ENCODE measurements at places on chromosomes 16 and 17.
A peak's percentile ranks its signal among the peaks of the same experiment; 100 is the strongest.

DNA sequence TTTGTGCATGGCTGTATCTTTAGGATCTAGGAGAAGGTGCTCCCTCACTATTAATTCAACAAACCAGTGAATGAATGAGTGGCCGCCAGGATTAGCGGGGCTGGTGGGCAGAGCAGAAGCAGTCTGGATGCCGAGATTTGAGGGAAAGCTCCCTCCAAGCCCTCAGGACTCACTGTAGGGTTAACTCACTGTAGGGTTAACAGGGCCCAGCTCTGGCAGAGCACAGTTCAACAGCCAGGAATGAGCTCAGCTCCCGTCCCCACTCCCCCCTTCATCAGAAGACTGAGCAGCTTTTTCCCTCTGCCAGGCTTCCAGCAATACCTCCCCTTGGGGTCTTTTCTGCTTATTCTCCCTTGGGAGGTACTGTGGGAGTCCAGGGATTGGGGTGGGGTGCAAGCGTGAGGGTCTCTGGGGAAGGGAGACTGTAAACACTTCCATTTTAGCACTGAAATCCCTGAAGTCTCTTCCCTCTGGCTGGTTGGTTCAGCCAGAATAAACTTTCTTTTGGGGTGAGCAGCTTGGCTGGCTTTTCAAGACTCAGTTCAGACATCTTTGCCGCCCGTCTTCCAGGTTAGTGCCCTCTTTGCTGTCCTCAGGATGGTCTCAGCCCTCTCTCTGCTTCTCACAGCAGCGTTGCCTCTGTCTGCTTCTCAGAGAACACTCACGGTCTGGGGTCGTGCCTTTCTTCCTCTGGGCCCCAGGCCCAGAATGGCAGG lies 53.7 kb upstream of the WSB1 start:
- no peak for DNase-seq

DNA sequence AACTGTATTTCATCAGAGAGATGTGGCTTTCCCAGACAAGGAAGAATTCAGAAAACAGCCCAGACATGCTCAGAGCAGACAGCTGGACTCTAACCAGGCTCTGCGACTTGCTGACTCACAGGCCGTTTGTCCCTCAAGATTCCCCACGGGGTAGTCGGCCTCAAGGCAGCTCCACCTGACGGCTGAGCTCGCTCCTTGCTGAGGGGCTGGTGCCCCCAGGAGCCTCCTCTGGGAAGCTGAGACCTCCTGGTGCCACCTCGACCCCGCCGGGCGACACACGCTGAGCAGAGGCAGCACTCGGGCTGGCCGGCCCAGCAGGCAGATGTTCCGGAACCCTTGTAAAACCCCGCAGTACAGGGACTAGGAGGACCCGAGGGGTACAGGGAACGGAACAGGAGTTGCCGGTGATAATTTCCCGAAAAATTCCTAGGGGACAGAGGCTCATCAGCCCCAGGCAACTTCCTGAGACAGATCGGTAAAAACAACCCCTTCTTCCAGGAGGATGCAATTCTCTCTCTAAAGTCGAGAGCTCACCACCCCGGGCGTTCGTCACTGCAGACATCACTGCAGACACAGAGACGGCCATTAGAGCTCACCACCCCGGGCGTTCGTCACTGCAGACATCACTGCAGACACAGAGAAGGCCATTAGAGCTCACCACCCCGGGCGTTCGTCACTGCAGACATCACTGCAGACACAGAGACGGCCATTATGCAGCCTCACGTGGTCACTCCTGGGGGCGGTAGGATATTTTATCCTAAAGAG lies 19.9 kb downstream of the RPH3AL start:
- no peak for DNase-seq

- DNase-seq, result no peak
Observed at GRCh38 chr16:87216841-87217275, 100.3 kb downstream of the C16orf95 start.

DNA sequence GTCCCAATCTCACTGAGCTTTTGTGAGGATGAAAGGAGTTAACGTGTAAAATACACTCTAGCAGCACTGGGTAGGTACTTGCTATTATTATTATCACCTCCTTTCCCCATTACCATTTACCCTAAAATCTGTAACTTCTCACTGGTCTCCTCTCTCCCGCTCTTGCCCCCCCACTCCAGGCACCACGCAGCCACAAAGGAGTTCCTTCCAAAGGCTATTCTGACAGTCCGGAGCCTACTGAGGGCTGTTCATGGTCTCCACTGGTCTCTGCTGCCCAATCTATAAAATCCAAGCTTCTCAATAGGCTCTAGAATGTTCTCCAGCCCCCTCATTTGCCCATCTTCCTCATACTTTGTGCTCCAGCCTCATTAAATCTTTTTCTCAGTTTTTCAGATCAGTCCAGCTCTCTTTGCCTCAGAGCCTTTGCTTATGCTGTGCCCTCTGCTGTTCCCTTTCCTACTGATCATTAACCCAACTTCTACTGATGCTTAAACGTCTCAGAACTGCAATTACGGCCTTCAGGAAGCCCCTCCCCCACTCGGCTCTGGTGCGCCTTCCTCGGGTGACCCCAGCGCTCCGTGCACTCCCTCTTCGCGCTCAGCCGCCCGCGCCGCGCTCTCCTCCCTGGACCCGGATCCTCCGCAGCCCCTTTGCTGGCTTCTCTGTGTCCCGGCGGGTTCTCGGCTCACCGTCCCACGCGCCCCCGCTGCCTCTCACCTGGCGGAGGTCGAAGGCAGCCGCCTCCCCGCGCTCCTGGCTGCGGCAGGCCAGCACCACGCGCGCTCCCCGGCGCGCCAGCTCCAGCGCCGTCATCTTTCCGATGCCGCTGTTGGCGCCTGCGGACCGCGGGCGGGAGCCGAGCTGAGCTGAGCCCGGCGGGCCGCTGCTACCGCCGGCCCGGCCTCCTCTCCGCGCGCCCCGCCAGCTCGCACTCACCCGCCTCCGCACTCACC lies 737 bp downstream of the DHRS13 start:
- peak; percentile 38 for DNase-seq

GRCh38 chr17:1918346-1919162 lies 88.7 kb downstream of the RPA1 start:
- DNase-seq, result no peak

- no peak for DNase-seq
Observed at GRCh38 chr17:73257516-73257915, 4.2 kb downstream of the CPSF4L start.

DNA sequence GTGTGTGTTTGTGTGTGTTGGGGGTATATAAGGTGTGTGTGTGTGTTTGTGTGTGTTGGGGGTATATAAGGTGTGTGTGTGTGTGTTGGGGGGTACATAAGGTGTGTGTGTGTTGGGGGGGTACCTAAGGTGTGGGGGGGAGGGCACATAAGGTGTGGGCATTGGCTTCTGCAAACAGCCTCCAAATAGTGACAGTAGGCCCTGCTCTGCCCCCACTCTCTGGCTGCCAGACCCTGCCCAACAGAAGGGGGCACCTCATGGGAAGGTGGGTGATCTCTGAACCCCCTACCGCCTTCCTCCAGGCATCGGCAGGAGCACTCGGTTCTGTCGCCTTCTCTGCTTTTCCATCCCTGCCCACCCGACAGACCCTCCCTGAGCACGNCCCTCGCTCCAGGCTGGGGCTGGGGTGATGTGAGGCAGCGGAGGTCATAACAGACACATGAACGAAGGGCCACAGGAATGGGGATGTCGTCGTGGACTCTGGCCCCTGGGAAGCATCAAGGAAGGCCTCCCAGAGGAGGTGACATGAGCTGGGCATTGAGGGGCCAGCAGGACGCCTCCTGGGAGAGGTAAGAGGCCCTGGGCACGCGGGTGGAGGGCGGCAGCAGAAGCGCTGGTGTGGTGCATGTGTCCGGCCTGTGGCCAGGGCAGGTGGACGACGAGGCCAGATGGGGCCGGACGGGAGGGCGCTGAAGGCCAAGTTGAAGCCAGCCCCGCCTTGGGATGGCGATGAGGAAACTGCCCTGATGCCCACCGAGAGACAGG lies 136.6 kb upstream of the RPH3AL start:
- no peak for DNase-seq

DNA sequence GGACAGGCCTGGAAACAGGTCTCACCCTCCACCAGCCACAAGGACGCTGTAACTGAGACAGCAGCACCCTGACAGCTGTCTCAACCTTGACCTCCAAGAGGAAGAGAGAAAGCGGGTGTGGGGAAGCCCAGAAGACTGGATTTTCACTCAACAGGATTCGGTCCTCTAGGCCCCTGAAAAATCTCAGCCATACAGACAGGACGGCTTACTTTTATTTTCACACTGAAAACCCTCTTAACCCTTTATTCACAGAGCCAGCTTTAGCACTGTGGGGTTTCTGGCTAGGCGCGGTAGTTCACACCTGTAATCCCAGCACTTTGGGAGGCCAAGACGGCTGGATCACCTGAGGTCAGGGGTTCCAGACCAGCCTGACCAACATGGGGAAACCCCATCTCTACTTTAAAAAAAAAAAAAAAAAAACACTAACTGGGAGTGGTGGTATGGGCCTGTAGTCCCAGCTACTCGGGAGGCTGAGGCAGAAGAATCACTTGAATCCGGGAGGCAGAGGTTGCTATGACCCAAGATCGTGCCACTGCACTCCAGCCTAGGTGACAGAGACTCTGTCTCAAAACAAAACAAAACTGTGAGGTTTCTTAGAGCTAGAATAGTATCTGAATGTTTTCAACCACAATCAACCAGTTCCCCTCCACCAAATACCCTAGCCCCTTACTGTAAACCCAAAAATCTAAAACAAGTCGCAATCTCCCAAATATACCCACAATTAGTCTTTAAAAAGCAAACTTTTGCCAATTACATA lies 5.3 kb downstream of the ANKRD11 start:
- no peak for DNase-seq

DNA sequence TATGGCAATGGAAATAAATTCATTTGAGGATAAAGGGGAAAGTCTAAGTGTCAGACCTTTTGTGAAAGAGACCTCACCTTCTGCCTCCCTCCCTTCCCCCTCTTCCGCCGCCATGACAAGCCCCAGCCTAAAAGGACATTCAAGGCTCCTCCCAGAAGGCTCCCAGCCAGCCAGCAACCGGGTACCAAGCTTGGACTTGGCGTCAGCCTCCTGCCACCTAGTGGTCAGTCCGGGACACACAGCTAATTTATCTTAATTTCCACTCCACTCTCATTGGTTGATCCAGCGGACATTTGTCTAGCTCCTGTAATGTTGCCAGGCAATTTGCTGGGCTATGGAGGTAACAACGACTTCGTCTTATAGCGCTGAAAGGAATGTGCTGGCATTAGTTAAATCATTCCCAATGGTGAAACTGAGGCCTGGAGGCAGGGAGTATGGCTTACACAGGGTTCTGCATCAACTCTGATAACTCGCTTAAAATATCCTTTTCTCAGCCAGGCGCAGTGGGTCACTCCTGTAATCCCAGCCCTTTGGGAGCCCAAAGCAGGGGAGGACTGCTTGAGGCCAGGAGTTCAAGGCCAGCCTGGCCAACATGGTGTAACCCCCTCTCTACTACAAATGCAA lies 19.3 kb upstream of the CLEC3A start:
- peak; percentile 27 for DNase-seq

DNA sequence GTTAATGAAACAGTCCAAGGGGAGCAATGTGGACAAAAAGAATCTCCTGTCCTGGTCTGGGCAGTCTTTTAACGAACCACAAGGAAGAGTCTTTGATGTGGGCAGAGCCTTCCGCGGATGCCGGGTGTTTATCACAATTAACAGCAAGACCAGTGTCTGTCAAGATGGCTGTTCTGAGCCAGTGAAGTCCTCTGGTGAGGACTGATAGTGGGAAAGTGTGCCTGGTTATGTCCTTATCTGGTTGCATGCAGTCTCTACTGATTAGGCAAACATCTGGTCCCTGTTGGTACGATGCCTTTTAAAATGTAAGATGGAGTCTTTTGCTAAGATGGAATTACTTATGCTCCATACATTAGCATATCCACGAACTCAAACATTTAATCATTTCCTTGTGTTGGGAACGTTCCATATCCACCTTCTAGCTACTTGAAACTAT lies 88.5 kb downstream of the ZNF18 start:
- DNase-seq, result no peak

DNA sequence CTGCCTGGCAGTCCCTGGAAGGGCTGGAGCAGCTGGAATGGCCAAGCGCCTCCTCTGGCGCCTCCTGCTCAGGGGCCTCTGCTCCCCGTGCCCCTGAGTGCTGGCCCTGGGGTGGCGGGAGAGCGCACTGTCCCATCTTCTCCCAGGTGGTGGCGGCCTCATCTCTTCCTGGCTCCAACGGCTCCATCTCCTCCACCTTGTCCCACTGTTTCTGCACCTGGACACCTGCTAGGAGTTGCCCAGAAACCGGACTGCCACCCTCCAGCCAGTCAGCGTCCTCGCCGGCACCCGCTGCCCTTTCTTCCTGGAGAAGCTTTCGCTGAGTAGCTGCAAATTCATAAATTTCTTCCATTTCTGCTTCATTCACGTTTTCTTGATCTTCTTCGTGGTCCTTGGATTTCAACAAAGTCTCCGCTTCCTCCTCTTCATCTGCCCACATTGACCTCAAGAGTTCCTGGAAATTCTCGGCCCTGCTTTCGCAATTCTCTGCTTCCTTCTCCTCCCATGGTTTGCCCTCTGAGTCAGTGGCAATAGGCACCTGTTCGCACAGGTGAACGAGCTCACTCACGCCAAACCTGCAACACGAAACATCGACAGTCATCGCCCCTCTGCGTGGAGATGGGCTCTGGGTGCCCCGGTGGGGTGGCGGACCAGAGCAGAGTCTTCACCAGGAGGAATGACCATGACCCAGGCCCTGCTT lies 13.7 kb upstream of the NLRC3 start:
- no peak for DNase-seq

DNA sequence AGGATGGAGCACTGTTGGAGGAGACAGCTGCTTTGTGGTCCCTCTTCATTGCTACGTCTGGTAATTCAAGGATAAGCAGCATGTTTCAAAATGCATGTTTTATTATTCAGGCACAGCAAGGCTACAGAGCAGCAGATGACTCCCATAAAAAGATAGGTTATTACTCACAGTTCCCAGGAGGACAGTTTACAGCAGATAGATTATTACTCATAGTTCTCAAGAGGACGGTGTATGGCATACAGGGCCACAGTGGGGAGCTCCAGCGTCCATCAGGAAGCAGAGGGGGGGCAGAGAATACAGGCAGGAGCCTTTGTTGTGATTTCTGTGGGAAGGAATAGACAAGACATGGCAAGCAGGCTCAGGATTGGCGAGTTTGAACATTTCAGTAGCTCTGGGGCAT lies 72.9 kb downstream of the DNAH9 start:
- no peak for DNase-seq

GRCh38 chr16:67040906-67041305 lies 12.0 kb downstream of the CBFB start:
- no peak for DNase-seq

DNA sequence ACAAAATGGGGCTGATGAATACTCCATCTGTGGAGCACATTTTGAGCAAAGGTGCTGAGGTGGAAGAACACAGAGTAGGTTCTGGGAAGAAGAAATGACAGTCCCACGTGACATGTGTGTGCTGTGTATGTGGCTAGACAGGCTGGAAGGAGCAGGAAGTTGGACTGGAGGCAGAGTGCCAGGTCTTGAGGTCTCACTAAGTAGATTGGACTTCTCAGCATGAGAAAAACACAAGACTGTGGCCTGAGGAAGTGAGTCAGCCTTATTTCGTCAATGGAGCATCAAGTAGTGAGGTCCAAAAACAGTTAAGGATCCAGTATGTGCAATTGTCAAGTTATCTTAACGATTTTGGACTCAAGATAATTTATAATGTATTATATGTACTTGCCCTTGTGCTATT lies 736.5 kb downstream of the KCNJ2 start:
- no peak for DNase-seq

Measured in activated T-helper 9 cell treated with anti-CD3 and anti-CD28 coated beads, Interleukin-2, amount 50 U/mL, for 16 hours (primary cell).